Activated naive CD8-positive, alpha-beta T cell treated with anti-CD3 and anti-CD28 coated beads, Interleukin-2, amount 50 U/mL, for 16 hours (primary cell): ENCODE measurements at places on chromosomes 12 and 14.

- no peak for DNase-seq
These were observed 115.5 kb upstream of the G2E3 start for GRCh38 chr14:30443368-30444007.

DNA sequence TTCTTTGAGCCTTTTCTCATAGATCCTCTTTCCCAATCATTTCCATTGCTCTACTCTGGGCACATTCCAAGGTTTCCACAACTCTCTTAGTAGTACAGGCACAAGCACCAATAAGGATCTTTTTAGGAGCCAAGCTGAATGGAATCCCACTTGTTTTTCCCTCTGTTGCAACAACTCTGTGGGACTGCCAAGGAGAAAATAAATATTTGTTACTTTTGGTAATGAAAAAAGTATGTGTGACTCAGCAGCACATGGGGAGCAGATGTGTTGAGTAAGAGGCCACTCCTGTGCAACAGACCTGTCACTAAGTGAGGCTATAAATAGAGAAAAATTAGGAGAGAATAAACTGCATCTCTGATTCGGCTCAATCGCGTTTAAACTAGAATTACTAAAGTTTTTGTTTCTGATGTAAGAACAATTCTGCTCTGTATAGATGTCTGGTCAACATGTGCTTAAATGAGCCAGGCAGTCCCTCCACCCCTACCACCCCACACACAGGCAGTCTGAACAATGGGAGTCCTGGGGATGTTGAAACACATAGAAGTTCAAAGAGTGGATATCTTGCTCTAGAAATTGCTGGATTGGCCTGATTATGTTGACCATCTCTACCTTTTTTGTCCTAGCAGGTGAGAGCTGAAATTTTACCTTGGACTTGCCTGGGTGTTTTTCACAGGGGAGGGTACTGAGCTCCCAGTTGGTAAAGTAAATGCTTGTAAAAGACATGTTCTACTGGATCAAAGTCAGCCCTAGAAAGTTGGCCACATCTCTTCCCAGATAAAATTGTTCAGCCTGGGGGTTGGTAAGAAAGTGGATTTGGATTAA, 244.3 kb upstream of the NOVA1 start:
- DNase-seq: no peak

GRCh38 chr12:25886396-25886795, 72.1 kb upstream of the RASSF8 start:
- DNase-seq: no peak

GRCh38 chr12:120110550-120111501, 5.7 kb downstream of the RAB35 start:
- no peak for DNase-seq

GRCh38 chr12:50514526-50515276, 9.9 kb downstream of the DIP2B start:
- DNase-seq: no peak
